ENCODE measurements at places on chromosomes 5 and 9.

- DNase-seq = no peak
Measured at GRCh38 chr5:24635209-24635608, 9.6 kb downstream of the CDH10 start.

DNA sequence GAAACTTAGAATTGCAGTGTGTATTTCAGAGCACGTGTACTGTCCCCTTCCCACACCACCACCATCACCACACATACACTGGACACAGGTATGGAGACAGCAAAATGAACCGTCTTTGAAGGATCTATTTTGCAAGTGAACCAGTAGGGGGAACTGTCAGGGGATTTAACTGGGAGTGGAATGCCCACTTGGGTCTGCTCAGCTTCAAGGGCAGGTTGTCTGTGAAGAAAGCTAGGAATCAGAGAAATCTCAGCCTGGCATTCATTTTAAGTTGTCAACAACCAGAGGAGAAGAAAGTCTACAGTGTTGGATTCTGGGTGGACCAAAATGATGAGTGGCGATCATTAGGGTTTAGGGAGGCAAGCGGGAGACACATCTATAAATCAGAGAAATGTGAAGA is 147.0 kb downstream of the DCP2 start:
- DNase-seq = no peak

DNA sequence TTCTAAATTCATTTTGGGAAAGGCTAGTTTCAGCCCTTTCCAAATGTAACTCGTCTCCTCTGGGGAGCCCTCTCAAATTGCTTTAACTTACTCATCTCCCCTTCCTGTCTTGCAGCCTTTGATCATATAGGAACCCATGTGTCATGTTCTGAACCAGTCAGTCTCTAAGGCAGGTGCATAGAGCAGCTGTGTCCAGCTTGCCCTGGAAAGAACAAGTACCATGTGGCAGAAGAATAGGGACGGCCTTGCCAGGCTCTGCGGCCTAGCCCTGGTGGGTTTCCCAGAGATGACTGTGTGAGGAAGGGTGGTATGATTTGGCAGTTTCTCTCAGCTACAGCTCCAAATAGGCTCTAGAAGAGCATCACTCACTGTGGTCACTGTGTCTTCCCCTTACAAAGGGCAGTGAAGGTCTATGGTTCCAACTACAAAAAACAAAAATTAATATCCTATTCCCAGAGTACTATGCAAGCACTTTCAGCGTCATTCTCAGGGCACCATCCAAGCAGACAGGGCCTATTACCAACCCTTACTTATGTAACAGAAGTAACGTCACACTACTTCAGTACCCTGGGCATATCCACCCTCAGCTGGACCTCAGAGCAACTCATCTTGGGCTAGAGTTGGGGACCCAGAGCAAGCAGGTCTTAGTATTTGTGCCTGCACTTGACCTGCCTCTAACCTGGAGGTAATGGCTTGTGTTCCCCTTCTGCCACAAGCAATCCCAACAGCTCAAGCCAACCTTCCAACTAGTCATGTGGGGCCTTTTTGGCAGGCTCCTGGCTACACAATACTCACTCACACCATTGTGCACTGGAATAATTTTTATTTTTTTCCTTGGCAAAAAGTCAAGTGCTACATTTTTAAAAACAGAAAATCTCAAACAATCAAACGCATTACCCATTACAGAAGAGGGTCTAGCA is 37.2 kb upstream of the UBAP2 start:
- DNase-seq = no peak

- DNase-seq = no peak
Measured at GRCh38 chr9:130368631-130369103, 76.1 kb upstream of the ASS1 start.

DNA sequence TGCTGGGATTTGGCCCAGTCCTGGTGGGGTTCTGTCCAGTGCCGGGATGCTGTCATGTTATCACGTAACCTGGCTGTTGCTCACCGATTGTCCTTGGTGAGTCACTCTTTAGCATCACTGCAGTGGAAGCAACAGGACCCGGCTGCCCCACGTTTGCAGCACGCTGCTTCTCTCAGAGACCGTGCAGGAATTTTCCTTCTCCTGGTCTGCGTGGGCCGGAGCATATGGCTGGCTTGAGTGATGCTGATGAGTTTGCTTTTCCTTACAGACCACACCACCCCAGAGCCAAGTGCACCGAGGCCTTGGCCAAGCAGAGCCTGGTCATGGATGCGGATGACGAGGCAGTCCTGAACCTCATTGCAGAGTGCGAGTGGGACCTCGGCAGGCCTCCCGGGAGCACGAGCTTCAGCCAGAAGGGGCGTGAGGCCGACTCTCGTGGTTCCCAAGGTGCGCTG is 21.4 kb downstream of the CEP72 start:
- no peak for DNase-seq

GRCh38 chr9:89864257-89864656 is 259.4 kb downstream of the GADD45G start:
- DNase-seq = no peak

Measured in stimulated activated CD8-positive, alpha-beta memory T cell treated with anti-CD3 and anti-CD28 coated beads, Interleukin-7, amount 100 ng/mL, for 1 hour (primary cell).